ENCODE measurements at places on chromosomes 4 and X. TPM values are rescaled to one million over a fixed set of nuclear protein-coding genes. Genes with fewer than 3 reads are reported as not detected.
A peak's percentile ranks its signal among the peaks of the same experiment; 100 is the strongest.

The GATA1 gene
- total RNA-seq, result not detected

The TBX22 gene
- not detected for total RNA-seq

The PABPC1L2A gene
- not detected for total RNA-seq

The TMPRSS11B gene
- not detected for total RNA-seq

The SLC26A1 gene
- 0.48 TPM for total RNA-seq

DNA sequence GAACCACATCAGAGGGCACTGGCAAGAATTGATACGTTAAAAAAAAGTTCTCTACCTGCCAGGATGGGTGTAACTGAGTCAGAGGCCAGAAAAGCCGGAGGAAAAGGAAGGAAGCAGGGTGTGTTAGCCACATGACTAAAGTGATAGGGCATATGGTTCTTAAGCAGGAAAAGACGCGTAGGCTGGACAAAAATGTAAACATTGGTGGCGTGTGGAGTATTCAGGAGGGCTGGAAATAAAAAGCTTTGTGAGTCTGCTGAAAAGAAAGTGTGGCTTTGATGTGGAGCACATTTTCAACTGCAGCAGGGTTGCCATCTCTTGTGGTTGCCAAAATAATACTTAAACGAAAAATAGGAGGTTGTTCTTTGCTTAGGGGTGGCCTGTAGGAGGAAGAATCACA lies 186.5 kb upstream of the RPL34 start:
- DNase-seq, result peak; percentile 77

DNA sequence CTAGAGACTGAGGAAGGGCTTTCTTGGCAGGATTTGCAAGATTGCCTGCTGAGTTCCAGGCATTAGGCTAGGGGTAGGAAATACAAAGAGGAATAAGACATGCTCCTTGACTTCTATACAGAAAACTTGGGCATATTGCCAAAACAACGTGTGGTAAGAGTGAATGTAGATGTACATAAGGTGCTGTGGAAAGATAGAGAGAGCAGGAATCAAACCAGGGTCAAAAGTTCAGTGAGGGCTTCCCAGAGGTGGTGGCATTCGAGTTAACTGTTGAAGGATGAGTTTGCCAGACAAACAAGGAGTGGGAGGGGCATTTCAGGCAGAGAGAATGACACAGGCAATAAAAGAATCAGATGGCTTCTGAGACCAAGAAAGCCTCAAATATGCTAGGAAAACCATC lies 187.9 kb downstream of the KDR start:
- DNase-seq, result no peak

DNA sequence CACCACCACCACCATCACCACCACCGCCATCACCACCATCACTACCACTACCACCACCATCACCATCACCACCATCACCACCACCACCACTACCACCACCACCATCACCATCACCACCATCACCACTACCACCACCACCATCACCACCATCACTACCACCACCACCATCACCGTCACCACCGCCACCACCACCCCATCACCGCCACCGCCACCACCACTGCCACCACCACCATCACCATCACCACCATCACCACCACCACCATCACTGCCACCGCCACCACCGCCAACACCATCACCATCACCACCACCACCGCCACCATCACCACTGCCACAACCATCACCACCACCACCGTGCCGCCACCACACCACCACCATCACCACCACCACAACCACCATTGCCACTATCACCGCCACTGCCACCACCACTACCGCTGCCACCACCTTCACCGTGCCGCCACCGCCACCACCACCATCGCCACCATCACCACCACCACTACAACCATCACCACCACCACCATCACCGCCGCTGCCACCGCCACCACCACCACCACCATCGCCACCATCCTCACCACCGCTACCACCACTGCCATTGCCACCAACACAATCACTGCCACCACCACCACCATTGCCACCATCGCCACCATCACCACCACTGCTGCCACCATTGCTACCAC lies 1511.3 kb upstream of the AGA start:
- DNase-seq, result no peak

DNA sequence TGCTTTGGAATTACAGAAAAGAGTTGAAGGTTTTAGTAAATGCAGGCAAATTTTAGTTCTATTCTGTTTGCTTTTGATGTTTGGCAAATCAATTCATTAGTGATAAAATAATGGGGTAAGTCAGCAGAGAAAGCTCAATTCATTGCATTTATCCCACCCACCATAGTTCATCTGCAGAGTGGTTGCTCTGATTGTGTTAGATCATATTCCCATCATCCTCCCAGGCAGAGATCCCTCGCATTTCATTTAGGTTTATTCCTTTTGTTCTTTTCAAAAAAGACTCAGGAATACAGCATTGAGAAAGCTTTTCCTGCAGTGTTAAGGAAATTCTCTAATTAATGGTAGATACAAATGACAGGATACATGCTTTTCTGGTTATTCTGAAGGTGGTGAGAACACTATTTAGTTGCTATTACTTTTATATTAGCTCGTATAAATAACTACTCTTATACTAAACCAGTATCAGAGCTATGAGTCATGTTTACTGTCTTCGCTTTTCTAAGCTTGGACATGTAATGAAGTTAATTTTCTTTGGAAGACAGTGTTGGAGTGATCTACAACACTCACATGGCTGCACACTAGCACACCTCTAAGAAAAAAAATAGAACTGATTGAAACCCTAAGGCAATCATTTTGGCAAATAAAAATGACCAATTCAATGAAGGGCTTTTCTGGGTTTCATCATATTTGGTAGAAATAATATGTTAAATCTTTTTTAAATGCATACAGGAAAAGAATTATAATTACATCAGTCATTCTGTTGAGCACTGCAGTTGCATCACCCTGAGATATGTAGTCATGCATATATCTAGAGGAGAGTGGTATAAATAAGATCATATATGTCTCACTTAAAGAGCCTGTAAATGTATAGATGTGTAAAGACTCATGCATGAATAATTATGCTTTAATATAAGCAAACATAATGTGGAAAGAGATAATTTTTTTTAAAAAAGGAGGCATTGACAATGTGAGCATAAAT lies 351.6 kb downstream of the PCDH7 start:
- DNase-seq, result no peak

DNA sequence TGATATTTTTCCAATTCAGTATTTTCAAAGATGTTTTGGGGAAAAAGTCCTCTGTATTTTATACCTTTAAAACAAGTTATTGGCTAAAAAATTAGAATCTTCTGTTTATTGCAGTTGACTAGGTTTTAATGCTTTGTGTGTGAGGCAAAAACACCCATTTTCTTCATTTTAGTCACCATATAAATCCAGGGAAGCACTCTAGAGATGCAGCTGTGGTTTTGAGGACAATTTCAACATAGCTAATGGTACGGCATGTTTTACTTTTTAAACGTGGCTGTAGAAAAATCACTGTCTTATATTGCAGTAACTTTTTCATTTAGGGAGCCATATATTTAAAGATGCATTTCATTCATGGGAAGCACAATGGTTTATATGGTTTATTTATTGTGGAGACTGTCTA lies 129.1 kb upstream of the PITX2 start:
- DNase-seq, result no peak

GRCh38 chr4:96912716-96913115 lies 1072.8 kb downstream of the PDHA2 start:
- DNase-seq, result no peak

DNA sequence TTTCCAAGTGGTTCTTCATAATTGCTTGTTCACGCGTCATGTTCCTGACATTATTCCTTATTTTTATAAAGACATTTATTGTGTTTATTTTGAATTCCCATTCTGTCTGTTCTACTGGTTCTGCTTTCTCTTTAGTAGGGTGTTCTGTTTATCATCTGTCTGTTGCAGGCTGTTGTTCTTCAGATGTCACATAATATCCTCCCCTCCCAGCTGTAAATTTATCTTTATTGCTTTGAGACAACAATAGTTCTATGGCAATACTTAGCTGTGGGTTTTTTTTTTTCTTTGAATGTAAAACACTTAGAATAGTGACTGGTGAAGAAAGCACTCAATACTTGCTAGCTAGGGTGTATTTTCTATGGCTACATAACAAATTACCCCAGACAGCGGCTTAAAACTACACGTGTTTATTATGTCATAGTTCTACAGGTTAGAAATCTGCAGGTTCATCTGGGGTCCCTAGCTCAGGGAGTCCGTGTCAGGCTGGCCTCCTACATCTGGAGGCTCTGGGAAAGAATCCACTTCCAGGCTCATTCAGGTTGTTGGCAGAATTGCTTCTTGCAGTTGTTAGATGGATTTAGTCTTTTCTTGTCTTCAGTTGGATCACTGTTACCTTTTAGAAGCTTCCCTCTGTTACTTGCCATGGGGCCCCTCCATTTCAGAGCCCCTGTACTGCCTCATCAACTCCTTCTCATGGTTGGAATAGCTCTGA lies 63.4 kb upstream of the ENPEP start:
- DNase-seq, result no peak

DNA sequence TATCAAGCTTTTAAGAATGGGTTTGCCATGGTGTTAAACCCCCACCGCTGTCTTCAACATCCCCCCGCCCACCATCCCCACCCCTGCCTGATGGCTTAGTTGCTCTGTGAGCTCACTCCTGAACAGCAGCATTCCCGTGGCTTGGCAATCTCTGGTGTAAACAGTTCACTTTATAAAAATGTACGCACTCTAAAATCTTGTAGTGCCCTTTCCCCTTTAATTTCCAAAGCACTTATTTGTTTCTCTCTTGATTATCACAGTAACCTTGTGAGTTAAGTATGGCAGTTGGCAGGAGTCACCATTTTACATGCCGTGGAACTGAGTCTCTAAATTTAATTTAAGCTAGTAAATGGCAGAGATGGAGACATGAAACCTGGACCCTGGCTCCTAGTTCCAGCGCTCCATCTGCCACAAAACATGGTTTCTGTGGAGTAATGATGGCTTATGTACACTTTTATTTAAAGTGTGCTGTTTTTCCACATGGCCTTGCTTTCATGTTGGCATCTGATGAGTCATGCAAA lies 123.1 kb downstream of the AFF1 start:
- DNase-seq, result no peak

DNA sequence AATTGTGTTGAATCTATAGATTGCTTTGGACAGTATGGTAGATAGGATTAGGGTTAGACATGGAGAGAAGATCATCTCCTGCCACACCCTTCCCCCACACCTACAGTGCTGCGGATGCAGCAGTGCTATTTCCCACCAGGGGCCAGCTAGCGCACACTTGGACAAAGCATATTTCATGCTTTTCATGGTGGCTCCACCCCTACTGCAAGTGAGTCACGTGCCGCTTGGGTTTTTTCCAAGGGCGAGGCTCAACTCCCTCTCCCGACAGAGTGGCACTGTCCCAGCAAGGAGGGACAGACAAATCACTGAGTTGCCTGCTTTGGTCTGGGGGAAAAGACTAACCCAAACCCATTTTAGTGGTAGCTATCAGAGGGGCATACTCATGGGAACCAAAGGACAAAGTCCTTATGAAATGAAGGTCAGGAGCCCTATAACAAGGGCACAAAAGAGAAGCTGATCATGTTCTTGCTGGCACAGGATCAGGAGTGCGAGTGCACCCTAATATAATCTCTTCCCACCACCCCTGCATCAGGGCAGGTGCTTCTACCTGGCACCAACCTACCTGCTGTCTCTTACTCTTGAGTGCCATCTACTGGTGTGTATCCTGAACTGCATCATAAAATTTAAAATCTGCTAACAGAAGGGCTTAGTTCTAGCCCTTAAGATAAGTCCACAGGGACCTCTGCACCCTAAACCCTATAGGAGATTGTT lies 55.1 kb upstream of the PGAM4 start:
- DNase-seq, result peak; percentile 23

DNA sequence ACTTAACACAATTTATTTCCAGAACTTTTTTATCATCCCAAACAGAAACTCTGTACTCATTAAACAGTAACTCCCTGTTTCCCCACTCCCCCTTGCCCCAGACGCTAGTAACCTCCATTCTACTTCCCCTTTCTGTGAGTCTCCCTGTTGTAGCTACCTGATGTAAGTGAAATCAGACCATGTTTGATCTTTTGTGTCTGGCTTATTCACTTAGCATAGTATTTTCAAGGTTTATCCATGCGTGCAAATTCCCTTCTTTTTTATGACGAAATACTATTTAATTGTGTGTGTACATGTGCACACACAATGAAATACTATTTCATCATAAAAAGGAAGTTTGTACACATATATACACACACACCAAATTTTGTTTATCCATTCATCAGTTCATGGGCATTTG lies 5.2 kb downstream of the PKD2 start:
- DNase-seq, result no peak

- no peak for DNase-seq
Observed at GRCh38 chr4:74716436-74716765, 77.9 kb downstream of the BTC start.

DNA sequence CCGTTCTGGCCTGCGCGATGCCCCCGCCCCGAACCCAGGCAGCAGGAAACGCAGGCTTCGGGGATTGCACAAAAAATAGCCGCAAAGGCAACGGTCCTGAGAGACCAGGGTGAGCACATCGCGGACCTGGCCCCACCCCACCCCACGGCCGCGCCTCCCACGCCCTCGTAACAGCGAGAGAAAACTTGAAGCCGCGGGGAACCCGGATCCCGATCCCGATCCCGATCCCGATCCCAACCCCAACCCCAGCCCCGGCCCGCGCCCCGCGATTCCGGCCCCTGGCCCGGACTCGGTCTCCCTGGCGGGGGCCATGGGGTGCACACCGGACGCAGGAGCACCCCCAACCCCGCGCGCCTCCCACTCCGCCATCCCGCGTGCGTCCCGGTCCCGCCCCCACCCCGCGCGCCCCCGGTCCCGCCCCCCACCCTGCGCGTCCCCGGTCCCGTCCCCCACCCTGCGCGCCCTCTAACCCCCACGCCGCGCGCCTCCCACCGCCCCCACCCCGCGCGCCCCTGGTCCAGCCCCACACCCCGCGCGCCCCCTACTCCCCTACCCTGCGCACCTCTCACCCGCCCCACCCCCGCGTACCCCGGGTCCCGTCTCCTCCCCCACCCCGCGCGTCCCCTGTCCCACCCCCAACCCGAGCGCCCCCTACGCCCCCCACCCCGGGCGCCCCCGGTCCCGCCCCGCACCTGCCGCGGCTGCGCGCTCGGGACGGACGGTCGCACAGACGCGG lies 29.0 kb downstream of the NOP14 start:
- DNase-seq, result peak; percentile 46

- no peak for DNase-seq
Observed at GRCh38 chr4:19300213-19300612, 951.5 kb upstream of the SLIT2 start.

GRCh38 chr4:117093571-117093970 lies 8.2 kb upstream of the TRAM1L1 start:
- no peak for DNase-seq

DNA sequence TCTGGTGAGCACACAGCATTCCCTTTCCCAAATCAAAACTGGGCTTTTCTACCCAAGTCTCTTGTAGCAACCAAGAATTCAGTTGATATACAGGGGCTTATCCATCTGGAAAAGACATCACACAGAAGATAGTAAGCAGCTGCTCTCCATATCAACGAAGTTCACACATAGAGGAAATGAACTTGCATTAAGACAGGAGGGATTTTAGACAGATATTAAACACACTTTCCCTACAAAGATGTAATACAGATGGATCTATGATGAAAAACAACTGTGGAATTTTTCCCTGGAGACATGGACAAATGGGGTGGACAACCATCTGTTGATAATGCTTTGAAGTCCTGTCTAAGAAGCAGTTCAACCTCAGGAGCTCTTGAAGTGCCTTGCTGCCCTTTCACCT lies 9.8 kb upstream of the PDE5A start:
- no peak for DNase-seq
